Activated T-helper 1 cell treated with anti-CD3 and anti-CD28 coated beads, Interleukin-2, amount 50 U/mL, for 16 hours (primary cell): ENCODE measurements at places on chromosomes 4 and X.

GRCh38 chrX:69554321-69554947, 50.3 kb downstream of the NALF2 start:
- no peak for DNase-seq

DNA sequence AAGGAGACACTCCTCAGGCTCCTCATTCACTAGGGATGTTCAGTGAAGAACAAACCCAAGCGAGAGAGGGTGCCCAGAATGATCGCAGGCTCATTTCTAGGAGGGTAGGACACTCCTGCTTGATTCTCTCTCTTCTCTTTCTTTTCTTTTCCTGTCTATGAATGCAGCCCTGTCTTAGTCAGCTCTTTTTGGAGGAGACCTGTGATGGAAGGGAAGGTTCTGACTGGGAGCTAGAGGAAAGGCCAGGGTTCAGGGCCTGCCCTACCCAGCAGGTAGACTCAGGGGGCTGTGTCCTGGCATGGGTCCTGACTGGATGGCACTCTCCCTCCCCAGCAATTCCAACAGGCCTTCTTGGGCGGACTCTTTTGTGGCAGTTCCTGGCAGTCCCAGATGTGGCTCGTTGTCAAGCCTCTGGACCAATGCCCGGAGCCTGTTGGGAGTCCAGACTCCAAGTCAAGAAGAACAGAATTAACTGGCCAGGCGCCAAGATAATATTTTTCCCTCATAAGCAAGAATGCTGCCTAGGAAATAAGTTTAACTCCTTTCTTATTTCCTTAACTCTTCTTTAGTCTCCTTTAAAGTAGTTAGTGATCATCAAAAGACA, 139.4 kb upstream of the SCML1 start:
- no peak for DNase-seq

GRCh38 chr4:142840516-142841123, 5.5 kb downstream of the INPP4B start:
- DNase-seq: no peak

- no peak for DNase-seq
These were observed 455.3 kb downstream of the PDHA2 start for GRCh38 chr4:96295143-96295741.

DNA sequence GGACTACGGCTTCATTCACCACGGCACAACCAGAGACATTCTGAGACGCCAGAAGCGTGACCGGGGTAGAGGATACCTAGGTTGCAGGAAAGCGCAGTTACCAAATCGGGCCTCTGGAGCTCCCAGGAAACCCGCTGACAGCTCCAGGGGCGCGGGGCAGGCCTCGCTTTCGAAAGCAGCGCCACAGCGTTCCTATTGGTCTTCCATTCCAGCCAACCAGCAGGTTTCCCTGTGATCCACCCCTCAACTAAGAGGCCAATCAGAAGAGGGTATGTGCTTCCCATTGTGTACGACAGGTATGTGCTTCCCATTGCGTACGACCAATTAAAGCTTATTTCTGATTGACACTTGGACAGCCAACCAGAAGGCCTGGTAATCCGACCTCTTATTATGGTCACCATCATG, 14.9 kb downstream of the SNX12 start:
- no peak for DNase-seq

GRCh38 chrX:136346506-136346905, 45.7 kb downstream of the ADGRG4 start:
- DNase-seq: no peak

DNA sequence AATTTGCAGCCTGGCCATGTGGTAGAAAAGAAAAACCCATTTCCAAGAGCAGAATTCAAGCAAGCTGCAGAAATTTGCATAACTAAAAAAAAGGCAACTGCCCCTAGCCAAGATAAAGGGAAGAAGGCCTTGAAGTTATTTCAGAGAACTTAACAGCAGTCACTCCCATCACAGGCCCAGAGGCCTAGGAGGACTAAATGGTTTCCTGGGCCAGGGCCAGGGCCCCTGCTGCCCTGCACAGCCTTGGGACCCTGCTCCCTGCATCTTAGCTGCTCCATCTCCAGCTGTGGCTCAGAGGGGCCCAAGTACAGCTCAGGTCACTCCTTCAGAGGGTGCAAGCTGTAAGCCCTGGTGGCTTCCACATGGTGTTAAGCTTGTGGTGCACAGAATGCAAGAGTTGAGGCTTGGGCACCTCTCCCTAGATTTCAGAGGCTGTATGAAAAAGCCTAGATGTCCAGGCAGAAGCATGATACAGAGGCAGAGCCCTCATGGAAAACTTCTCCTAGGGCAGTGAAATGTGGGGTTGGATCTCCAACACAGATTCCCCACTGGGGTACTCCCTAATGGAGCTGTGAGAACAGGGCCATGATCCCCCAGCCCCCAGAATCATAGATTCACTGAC, 6.7 kb upstream of the MID2 start:
- DNase-seq: no peak

- DNase-seq: no peak
These were observed 210.7 kb upstream of the PPP1R2C start for GRCh38 chrX:42988700-42989099.

DNA sequence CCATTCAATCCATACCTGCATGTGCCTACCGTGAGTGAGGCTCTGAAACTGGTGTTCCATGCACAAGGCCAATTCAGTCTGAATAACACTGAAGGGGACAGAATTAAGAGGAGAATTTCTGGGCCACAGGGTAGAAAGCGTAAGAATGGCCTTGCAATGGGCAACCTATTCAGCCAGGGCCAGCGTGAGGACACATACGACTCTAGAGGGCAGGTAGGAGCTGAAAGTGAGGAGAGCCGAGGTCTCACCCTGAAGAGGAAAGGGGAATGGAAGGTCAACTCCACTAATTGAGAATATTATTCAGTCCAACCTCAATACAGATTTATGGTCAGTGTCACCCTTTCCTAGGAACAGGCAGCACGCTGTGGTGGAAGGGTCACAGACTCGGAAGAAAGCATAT, 202.2 kb downstream of the TRIML1 start:
- no peak for DNase-seq

DNA sequence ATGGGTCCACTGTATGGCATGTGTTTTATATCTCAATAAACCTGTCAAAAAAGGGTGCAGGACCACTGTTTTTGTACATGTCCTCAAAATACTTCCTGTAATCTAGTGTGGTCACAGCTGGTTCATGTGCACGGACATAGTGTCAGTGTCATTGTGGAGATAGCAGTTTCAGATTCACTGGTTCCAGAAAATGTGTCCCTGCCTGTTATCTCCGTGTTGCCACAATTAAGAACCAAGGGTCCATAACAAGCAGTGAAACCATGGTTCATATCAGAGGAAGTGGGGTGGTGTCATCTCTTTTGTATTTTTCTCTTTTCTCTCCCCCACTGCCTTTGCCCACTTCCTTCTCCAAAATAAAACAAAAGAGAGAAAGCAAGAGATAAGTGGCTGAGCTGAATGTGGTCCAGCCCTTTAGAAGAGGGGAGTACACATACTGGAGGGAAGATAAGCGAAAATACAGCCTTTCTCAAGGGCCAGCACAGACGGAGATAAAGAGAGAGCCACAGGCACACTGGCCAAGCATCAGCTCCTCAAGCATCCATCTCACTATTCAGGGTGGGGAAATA, 51.2 kb downstream of the TBL1X start:
- no peak for DNase-seq

DNA sequence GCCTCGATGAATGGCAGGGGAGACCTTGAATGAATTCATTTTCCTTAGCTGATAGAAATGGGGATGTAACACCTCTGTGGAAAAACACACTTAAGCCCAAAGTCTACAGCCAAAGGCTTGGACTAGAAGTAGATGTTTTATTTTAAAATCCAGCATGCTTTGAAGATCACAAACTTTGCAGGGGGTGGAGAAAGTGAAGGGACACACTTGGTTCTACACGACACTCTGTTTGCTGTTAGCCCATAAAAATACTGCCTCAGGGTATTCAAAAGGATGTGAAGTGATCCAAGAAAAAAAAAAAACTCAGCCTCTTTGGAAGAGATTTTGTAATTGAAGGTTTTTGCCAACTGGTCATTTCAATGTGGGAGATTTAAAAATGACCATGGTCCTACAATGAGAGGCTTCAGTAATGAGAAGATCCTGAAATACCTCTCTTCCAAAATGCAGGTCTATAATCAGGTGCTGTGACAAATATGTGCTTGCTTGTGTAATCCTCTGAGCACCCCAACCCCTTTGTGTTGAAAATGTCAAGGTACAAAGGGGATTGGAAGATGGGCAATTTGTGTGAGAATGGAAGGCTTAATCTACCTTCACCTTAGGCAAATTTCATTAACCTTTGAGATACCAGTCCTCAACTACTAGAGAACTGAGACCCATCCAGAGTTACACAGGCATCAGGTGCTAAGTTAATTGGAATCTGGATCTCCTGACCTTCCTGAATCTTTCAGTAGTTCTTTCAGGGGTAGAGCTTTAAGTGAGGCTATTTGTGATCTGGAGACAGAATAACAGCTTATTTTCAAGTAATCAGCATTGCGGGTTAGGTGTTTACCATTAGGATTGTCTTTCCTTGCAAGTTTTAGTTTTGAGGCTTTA, 82.5 kb downstream of the HS6ST2 start:
- DNase-seq: no peak

DNA sequence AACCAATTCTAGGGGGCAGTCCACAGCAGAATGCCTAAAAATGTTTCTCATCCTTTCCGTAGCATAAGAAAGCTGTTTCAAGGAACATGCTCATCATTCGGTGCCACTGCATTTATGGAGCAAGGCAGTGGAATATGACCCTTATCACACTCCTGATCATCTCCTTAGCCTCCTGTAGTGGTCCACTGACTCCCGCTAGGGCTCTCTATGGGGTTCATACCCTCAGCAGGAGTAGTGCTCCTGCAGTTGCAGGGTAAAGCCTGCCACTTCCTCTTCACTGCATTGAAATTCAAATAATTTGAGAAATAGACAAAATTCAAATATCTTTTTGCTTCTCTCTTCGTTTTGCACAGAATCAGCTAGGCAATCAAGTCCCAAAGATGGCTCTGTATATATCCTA, 107.0 kb downstream of the NDST3 start:
- DNase-seq: no peak

DNA sequence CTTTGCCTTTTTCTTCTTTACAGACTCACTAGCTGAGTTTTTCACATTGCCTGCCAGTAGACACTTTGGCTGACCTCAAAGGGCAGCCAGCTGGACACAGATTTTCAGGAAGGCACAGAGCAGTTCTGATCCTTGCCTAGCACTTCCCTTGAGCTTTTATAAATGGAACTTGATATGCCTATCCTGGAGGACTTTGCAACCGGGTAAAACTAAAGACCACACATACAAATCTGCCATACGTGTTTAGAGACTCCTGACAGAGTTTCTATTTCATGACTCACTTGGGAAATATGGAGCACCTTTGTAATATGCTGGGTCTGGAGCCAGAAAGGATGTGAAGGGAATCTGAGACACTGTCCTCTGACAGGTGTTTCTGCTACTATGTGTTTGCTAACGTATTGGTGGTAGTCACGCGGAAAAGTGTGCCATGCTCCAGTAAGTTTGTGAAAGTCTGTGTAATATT, 56.7 kb upstream of the RASSF6 start:
- no peak for DNase-seq

GRCh38 chr4:113223001-113223400, 173.5 kb downstream of the ANK2 start:
- no peak for DNase-seq

DNA sequence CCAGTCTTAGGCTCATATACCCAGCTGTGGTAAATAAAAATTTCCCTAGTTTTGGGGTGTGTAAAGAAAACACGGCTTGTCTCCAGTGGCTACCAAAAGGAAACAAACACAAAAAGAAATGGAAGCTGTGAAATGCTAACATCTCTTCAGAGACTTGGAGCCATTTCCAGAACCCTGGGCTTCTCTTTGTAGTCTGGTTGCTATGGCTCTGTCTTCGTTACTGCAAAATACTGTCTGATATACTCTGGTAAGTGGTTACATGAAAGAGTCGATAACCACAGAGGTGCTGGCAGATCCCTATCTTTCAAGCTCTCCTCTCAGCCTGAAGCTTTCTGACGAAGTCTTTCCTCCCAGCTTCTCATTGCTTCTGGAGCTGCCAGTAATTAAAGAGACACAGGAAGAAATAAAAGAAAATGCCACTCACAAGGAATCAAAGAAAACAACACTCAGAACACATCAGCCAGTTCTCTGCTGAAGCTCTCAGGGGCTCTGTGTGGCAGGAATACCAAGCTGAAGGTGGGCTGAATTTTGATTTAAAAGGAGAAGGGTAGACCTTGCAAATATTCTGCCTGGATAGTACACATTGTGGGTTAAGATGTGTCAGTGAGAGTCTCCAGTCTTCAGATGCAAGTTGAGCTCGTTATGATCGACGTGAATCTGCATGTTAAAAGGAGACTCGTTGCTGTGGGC, 107.6 kb upstream of the FAM9C start:
- DNase-seq: no peak

- DNase-seq: no peak
These were observed 7.7 kb downstream of the AKAP17A start for GRCh38 chrX:1598876-1599790.

- no peak for DNase-seq
These were observed 85.6 kb upstream of the CPEB2 start for GRCh38 chr4:14916554-14917297.

- no peak for DNase-seq
These were observed 97.4 kb upstream of the MYOZ2 start for GRCh38 chr4:119038116-119038841.

DNA sequence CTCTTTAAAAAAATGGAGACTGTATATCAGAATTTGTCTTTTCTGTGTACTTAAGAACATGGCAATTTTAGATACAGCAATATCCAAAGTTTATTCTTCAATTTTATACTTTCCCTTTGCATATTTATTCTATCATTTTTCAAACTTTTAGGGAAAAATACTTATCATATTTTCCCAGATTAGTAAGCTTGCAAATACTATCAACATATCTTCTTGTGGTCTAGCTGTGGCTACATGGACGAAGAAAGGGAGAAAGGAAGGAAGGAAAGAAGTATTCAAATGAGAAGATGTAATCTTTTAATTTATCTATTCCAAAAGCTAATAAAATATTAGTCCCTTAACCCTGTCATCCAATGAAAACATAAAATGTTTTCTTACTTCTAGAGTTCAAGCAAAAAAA, 797.8 kb upstream of the GALNTL6 start:
- DNase-seq: no peak
